Common myeloid progenitor, CD34-positive (primary cell): ENCODE measurements at places on chromosomes 2 and 18.
A peak's percentile ranks its signal among the peaks of the same experiment; 100 is the strongest.

- no peak for DNase-seq
Observed at GRCh38 chr18:32174719-32175118, 15.1 kb upstream of the MEP1B start.

- DNase-seq: peak; percentile 92
Observed at GRCh38 chr18:79507076-79507545, 111.4 kb downstream of the NFATC1 start.

GRCh38 chr18:75538727-75539126, 111.2 kb upstream of the SMIM21 start:
- DNase-seq: no peak

GRCh38 chr2:212337036-212337435, 201.6 kb downstream of the ERBB4 start:
- DNase-seq: no peak

GRCh38 chr18:48119204-48119603, 188.7 kb upstream of the SMAD2 start:
- no peak for DNase-seq

DNA sequence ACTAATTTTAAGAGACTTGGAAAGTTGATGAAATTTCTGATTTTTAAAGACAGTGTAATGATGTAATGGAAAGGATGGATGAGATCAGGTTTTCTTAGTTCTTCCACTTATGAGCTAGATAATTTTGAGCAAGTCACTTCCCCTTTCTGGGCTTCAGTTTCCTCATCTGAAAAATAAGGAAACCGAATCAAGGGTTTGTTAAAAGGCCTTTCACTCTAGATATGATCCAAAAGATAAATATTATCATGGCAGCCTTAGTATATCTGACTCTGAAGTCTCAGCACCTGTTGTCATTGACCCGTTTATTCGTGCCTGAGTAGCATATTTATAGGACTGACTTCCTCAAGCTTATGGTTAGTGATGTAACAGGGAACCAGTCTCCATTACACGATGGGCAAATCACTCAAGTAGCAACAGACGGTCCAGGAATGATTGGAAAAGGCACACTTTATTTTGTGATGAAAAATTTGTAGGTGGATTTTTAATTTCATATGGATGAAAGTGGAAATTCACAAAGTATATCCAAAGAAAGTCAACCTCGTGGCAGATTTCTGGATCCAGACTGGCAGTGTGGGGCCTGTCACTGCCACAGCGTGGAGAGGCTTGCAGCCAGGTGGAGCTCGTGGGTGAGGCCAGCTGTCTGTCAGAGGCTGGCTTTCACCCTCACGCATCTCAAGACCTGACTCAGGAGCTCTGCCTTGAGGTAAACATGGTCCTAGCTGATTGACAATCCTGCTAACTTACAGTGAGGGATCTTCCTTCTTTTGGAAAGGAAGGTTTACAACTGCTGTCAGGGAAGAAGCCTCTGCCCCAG, 137.9 kb upstream of the CXCR4 start:
- peak; percentile 88 for DNase-seq

DNA sequence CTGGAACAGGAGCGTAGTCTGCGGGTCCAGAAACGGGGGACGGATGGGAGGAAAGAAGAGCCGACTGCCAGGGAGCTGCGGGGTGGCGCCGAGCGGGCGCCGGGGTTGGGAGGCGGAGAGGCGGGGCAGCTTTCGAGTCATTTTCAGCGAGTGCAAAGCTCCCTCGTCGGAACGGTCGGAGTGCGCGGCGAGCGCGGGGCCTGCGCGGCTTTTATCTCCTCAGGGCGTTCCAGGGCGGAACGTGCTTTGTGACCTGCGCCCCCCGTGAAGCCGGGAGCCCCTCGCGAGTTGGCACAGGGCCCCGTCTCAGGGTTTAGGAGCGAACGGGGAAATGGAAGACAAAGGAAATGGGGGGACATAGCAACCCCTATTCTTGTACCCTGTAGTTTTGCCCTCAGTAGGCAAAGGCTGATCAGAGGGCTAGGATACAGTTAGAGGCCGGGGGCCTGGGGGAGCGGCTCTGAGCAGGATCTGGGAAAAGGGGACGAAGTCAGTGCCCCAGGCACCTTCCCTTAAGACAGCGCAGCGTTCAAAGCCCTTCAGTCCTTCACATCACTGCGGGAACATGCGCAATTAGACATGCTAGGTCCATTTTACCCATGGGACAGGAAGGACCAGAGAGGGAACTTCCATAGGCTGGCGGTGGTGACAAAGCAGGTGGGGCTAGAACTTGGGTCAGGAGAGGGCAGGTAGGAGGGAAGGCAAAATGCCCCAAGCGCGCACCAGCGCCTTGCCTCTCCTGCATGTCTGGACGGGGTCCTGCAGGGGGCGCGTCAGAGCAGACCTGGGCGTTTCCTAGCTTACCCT, 60.1 kb upstream of the IL1RL1 start:
- DNase-seq: peak; percentile 67
